ENCODE measurements at places on chromosomes 3 and 15.

GRCh38 chr3:14761121-14761672 lies 57.6 kb upstream of the FGD5 start:
- peak; percentile 18 for DNase-seq

DNA sequence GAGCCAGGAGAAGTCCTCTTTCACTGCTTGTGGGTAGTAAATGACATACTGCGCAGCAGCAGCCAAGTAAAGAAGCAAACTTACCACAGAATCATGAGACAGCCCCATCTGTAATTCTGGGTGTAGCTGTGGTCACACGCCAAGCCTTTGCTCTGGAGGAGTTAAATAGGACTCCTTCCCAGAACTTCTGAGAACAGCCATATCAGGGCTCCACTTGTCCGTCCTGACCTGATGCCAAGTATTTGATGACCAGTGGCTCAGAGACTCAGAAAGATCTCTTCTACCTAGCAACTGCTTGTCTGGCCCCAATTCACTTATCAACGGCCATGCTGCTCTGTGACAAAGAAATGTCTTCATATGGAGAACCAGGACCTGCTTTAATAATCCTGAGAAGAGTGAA lies 20.6 kb upstream of the GOLIM4 start:
- peak; percentile 49 for DNase-seq

GRCh38 chr3:74059301-74059922 lies 434.7 kb upstream of the PDZRN3 start:
- no peak for DNase-seq

GRCh38 chr15:70508561-70509281 lies 254.6 kb downstream of the UACA start:
- no peak for DNase-seq

DNA sequence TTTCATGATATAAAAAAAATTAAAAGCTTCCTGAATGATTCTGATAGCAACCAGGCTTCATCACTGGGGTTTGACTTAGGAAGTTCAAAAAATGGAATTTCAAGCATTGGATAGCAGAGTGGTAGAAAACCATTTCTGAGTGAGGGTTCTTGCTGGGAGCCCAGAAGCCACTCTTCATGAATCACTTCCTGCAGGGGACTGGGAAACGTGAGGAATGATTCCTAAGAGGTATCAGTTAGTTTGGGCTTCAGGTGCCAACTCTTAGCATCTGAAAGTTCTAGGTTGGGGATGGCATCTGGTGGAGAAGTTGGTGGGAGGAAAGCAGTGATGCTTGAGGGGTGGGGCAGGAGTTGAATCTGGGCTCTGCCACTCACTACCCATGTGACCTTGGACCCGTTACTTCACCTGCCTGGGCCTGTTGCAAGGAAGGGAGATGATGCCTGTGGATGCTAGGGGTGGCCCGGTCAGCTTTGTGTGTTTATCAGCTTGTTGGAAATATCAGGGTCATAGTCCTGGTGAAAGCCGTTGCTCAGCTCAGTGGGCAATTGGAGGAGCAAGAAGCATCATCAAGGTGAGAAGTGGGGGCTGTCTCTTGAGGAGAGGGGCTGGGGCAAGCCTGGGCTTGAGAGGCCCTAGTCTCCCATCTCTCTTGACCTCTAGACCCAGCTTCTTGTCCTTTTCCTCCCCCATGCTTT lies 37.0 kb upstream of the TNFAIP8L3 start:
- no peak for DNase-seq

DNA sequence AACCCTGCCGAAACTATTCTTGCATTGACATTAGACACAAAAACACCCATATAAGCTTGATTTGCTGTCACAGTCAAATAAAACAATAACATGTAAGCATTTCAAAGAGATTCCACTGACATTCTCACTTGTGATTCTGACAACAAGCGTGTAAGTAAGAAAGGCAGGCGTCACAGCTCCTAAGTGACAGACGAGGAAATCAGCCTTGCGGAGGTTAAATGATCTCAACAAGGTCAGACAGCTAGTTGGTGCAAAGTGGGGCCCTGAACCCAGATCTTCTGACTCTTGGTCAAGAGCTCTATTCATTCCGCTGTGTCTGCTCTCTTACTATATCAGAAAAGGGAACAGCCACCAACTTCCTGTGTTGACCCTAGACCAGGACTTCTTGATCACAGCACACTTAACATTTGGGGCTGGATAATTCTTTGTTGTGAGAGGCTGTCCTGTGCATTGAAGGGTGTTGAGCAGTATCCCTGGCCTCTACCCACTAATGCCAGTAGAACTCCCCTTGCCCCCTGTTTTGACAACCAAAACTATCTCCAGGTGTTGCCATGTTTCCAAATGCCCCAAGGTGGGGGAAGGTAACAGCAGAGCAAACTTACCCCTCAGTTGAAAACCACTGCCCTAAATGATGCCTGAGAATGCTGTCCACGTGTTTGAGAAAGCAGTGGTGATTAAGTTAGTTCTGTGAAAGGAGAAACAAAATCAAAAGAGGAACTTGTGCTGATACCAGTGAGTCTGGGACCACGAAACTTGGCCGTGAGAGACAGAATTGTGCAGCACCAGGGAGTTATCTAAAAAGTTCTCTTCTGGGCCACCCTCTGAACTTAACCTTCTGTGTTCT lies 86.1 kb downstream of the LIPC start:
- no peak for DNase-seq

DNA sequence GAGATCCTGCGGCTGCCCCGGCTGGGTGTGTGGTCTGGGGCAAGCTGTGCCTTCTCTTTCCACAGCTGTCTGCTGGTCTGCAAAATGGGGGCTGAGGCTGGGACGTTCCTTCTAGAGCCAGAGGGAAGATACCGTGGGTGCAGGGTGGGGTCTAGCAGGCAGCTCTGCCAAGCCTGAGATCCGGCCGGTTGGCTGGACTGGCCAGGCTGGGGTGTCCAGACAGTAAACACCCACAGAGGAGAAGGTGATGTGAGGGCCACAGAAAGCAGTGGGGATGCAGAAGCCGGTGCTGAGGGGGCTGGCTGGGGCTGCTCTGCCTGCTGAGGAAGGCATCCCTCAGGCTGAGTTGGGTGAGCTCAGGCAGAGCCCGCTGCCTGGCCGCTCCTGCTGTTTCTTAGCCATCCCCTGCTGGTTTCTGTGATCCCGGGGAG lies 46.1 kb downstream of the FBLN2 start:
- no peak for DNase-seq

GRCh38 chr3:120689395-120689794 lies 7.4 kb upstream of the HGD start:
- DNase-seq = no peak

GRCh38 chr15:75725006-75725718 lies 12.5 kb upstream of the CSPG4 start:
- DNase-seq = peak; percentile 5

GRCh38 chr3:63150880-63151279 lies 127.2 kb upstream of the SYNPR start:
- no peak for DNase-seq

- DNase-seq = no peak
These were observed 3.1 kb downstream of the PARP3 start for GRCh38 chr3:51945031-51945840.

DNA sequence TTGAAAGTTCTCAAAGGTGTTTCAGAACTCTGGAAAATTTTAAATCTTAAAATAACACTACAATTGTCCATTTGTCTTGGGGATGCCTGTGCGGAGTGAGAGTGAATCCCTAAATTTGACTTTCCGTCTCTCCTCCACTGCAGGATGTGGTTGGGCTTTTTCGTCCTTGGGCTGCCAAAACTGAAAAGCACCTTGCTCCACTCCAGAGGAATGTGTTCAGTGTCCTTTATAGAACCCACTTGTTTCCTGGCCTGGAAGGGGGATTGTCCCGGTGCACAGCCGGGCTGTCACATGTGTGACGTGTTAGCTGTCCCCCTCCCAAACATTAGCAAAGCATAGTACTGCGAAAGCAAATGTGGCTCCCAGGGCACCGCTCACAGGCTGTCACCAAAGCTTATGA lies 69.6 kb upstream of the ATP10A start:
- DNase-seq = no peak

- DNase-seq = no peak
These were observed 40.9 kb downstream of the IRAK2 start for GRCh38 chr3:10205451-10206165.

- no peak for DNase-seq
These were observed 144.5 kb downstream of the NAALADL2 start for GRCh38 chr3:175003590-175003989.

- no peak for DNase-seq
These were observed 84.1 kb downstream of the PCCB start for GRCh38 chr3:136334209-136334608.

DNA sequence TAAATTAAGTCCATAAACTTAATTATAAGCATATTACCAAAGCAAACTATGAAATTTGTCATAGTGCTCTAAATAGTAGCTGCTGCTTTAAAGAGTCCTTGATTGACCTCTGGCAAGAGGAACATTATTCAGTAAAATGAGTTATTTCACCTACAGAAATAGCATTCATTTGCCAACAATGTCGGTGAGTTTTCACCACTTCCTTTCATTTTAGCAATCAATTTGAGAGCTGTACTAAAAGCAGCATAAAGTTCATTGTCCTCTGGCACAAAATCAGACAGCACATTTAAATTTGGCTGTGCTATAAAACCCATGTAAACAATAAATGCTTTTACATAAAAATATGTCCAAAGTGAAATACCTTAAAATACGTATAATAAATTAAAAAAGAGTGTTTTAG lies 1515.7 kb downstream of the SI start:
- DNase-seq = no peak

GRCh38 chr3:149142682-149143081 lies 13.2 kb downstream of the HPS3 start:
- DNase-seq = no peak

Data from K562 (cell line).